NCI-H187 treated with DMSO at 0.1 percent for 48 hours (cell line): ENCODE measurements at places on chromosomes 11 and 22.

DNA sequence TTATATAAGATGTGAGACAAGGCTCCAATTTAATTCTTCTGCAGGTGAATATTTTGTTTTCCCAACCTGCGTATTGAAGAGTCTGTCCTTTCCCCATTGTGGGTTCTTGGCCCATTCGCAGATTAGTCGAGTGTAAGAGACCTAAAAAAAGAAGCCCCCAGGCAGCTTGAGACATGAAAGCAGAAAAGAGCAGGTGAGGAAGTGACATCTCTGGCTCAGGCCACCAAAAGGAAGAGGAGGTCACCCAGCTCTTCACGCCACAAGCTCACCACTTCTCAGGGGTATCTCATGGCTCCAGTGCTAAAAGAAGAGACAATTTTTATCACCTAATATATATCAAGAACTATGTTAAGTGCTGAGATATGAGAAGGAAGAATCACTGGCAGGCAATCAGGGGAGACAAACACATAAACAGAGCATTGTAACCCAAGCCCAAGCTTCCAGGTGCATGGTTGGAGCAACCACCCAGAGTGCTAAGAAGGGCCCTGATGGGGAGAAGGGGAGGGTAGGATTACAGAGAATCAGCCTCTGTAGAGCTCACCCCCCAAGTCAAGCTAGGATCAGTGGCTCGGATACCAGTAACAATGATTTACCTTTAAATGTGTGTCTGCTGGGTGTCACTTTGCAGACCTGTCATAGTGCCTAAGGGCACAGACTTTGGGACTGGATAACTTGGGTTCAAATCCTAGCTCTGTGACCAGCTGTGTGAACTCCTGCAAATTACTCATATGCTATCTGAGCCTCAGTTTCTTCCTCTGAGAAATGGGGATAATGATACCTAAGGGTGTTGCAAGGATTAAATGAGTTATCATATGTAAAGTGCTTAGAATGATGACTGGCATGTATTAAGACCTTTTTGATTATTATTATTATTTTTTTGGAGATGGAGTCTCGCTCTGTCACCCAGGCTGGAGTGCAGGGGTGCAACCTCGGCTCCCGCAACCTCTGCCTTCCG is 39.2 kb downstream of the MCHR1 start:
- DNase-seq: no peak

GRCh38 chr11:104060004-104060794 is 23.8 kb downstream of the DDI1 start:
- DNase-seq: no peak

DNA sequence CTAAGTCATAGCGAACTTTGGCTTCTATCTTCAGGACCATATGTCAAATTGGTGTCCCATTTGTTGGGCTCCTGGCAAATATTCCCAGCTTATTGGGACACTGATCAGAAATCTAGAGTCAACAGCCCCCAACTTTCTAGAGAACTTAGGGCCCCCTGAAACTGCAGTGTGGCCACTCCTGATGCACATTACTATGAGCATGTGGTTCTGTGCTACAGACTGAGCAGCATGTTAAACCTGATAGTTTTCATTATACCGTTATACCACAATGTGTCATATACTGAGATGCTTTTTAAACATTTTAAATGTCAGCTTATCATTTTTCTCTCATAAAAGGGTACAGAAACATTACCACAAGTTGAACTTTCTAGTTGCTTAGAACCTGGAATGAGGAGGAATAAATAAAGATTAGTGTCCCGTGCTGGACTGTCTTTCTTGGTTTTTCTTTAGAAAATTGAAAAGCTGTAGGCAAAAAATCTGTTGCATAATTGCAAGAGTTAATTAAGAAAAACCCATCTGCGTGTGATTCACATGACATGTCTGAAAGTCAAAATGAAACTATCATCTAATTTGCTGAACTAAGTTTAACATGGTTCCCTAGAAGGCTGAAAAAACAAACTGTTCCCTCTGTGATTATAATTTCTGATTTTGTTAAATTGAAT is 16.4 kb upstream of the CTSC start:
- no peak for DNase-seq

DNA sequence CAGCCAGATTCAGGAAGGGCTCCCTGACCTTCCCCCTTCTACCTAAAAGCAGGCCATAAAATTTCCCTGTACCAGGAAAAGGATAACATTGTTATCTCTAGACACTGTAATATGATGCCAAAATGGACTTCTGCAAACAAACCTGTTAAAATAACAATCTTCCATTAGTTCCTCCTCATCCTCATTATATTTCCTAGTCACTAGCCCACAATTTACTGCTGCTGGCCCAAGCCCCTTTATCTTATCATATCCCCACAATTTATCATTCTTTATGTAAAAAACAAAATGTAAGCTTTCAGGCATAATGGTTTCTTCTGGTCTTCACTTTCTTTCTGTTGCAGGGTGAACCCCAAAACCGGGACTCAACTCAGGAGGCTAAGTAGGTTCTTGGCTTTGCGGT is 1132.1 kb upstream of the CNTN5 start:
- DNase-seq: no peak

DNA sequence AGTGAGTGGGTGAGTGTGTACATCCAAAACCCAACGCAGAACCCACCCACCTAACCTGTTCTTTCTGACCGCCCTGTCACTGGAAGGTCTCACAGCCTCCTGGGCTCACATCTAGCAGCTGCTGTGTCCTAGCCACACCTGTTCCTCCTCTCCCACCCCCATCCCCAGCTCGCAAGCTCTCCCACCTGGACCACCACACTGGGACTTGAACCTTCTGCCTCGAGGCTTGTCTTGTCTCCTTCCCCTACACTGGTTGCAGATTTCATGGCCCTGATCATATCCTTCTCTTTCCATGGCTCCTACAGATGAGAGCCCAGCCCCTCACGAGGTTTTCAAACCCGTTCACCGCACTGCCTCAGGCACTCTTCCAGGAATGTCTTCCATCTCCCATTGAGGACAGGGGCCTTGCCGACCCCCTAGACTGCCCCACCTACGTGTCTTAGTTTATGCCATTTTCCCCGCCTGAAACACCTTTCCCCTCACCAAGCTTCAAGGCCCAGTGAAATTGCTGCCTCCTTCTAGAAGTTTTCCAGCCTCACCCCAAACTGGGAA is 6.7 kb downstream of the IFITM10 start:
- no peak for DNase-seq

DNA sequence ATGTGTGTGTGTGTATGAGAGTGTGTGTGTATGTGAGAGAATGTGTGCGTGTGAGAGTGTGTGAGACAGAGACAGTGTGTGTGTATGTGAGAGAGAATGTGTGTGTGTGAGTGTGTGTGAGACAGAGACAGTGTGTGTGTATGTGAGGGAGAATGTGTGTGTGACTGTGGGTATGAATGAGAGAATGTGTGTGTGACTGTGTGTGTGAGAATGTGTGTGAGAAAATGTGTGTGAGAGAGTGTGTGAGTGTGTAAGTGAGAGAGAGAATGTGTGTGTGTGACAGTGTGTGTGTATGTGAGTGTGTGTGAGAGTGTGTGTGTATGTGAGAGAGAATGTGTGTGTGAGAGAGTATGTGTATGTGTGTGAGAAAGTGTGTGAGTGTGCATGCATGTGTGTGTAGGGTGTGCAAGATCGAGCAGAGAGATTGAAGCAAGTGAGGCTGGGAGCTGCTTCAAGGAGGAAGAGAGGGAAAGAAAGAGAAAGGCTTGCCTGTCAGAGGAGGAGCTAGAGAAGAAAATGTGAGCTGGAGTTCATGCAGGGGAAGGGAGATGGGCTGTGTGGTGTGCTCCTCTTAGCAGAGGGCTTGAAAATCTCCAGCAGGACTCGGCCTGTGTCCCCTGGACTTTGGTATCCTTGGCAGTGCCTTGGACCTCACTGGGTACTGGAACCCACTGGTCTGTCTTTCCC is 27.7 kb upstream of the TP53I11 start:
- DNase-seq: no peak

GRCh38 chr11:14184028-14184940 is 174.7 kb downstream of the RRAS2 start:
- no peak for DNase-seq

DNA sequence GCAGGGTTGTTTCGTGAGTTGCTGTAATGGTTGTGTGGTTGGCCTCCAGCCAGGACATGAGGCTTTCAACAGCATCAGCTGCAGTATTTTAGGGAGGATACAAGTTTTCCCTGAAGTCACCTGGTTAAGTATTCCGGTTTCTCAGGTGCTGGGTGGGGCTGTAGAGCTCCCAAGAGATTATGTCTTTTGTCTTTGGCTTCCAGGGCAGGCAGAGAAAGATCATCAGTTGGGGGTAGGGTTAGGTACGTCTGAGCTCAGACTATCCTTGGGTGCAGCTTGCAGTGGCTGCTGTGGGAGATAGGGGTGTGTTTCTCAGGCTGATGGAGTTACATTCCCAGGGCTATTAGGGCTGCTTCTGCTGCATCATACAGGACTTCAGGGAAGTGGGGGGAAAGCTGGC is 47.5 kb upstream of the MRGPRX1 start:
- peak; percentile 16 for DNase-seq

DNA sequence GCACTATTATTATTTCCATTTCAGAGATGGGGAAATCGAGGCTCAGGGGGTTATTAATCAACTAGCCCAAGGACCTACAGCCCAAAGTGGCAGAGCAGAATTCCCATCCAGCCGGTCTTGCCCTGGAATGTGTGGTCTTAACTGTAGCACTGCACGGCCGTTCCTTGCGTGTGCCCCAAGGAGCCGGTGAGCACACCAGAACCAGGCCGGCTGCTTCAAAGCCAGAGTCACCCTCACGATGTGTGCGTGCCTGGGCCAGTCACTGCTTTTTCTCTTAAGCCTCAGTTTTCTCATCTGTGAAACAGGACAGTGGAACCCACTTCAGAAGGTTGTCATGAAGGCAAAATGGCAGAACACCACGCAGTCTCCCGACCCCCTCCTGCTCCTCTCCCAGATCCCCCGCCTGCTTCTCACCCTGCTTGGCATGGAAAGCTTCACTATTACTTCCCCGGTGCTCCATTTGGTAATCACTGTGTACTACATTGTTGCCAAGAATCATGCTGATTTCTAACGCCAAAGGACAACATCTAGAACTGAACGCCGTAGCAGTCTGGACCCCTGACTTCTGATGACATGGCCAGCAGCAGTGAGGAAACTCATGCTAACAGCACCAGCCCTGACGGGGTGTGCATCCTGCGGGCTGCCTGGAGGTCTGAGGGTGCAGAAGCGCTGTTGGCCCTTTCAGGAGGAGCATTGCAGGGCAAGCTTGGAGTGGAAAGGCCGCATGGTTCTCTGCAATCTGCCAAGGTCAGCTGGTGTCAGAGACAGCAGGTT is 106.8 kb upstream of the B3GAT1 start:
- no peak for DNase-seq

DNA sequence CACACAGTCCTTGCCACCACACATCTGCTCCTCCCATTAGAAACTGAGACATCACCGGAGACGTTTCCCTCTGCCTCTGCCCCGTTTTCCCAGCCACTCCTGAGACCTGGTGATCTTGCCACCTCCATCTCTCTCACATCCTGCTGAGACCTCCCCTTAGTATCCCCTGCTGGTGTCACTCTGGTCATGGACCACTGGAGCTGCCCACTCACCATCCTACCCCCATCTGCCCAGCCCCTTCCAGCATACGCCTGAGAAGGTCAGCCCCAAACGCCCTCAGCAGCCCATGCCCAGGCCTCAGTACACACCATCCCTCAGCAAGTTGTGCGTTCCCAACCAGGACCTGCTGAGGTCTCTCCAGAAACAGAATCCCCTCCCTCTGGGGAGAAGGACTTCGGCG is 64.3 kb downstream of the SHANK2 start:
- no peak for DNase-seq

GRCh38 chr11:35786188-35786587 is 123.6 kb downstream of the TRIM44 start:
- DNase-seq: no peak

DNA sequence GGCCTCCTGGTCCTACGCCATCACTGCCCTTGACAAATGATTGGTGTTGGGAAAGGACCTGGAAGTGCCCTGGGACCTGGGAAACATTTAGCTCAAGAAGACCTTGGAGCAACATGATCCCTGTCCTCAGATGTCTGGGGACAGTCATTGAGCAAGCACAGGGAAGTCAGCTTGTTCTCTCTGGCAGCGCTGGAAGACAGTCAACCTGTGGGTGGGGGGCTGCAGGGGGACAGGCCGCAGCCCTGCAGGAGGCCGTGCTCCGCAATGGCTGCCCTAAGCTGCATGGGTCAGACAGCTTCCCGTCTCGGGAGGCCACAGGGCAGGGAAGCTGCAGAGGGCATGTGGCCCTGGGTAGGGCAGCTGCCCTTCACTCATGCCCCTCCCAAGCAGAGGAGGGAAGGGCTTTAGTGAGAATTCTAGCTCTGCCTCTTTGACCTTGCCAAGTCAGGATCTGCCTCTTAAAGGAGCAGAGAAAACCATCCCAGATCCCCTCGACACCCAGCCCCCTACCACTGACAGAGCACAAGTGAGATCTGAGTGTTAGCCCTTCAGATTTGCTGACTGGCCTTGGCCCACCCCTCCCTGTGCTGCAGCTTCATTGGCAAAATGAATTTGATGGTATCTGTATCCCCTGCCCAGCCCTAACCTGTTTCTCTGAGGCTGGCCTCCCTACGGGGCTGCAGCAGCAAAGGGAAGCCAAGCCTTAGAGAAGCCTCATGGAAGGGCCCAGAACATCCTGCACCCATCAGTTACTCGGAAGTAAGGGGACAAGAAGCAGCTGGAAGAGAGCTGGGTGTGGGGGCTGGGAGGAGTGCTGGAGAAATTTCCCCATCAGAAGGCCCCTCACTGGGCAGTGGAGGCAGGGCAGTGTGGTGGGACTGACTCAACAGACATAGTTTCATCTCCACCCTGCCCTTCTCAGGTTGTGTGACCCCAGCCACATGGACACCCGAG is 6.2 kb upstream of the SREBF2 start:
- no peak for DNase-seq

GRCh38 chr11:2843551-2843950 is 42.0 kb downstream of the CDKN1C start:
- DNase-seq: no peak

GRCh38 chr11:17102462-17102861 is 25.0 kb upstream of the RPS13 start:
- DNase-seq: no peak

- no peak for DNase-seq
Observed at GRCh38 chr22:20405931-20406685, 12.2 kb downstream of the ZNF74 start.

DNA sequence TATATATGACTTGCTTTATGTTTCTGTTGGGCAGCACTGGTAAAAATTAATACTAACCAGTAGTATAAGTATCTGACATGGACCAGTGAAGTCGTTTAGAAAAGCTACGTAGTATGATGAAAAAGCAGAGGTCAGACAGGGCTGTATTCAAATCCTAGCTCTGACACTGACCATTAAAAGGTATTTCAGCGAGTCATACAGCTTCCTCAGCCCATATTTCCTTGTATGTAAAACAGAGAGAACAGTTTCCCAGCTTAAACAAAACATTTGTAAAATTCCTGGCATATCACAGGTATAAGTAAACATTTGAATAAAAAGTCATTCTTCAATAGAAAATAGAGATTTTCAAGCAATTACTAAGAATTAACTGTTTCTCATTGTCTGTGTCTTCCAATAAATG is 4.2 kb downstream of the NOX4 start:
- DNase-seq: no peak
